ENCODE measurements at places on chromosomes 4 and X.

- H3K4me1 ChIP-seq: no peaks in the 10 kb centered on the region
- DNase-seq: no peak
- no peaks in the 10 kb centered on the region for H3K36me3 ChIP-seq
- no peak overlapping the region for H3K27ac ChIP-seq
Observed at GRCh38 chr4:23788460-23788859, 101.4 kb downstream of the PPARGC1A start.

DNA sequence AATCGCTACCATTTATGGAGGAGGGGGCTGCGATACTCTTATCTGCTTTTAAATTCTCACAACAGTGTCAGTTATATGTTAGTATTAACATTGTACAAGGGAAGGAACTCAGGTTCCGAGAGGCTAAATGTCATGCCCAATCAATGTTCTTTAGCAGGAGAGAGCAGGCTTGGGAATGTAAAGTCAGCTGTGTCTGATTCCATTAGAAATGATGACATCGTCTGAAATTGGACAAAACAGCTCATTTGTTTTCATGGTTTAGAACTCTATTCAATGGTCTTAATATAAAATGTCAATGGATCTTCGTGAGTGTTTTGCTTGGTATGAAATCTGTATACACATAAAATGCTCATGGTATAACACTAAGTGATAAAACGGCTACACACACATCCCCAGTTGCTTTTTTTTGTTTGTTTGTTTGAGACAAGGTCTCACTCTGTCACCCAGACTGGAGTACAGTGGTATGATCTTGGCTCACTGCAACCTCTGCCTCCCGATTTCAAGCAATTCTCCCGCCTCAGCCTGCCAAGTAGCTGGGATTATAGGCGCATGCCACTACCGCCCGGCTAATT, 11.9 kb upstream of the SH3KBP1 start:
- DNase-seq: no peak
- no peak overlapping the region for H3K4me3 ChIP-seq
- no peaks in the 10 kb centered on the region for H3K36me3 ChIP-seq
- no peak overlapping the region for H3K27ac ChIP-seq

- no peak overlapping the region for H3K4me3 ChIP-seq
- no peak for DNase-seq
- H3K27me3 ChIP-seq: peaks cover 8% of the 10 kb centered on the region
- H3K36me3 ChIP-seq: no peaks in the 10 kb centered on the region
- no peaks in the 10 kb centered on the region for H3K4me1 ChIP-seq
Observed at GRCh38 chr4:163284304-163284703, 48.1 kb downstream of the NPY1R start.

GRCh38 chr4:140691369-140691768, 64.8 kb downstream of the TBC1D9 start:
- H3K27me3 ChIP-seq: peaks cover 6% of the 10 kb centered on the region
- no peak overlapping the region for H3K4me3 ChIP-seq

GRCh38 chrX:154443992-154444754, at the start of gene FAM50A:
Gene FAM50A, plus strand, starts transcription at chrX:154444141. Its CDS starts 95 bp downstream, at chrX:154444236.
- H3K36me3 ChIP-seq: peaks cover 7% of the 10 kb centered on the region
- peaks cover 28% of the 10 kb centered on the region for H3K4me1 ChIP-seq
- H3K27ac ChIP-seq: peak within 1 kb of the TSS; percentile 67

DNA sequence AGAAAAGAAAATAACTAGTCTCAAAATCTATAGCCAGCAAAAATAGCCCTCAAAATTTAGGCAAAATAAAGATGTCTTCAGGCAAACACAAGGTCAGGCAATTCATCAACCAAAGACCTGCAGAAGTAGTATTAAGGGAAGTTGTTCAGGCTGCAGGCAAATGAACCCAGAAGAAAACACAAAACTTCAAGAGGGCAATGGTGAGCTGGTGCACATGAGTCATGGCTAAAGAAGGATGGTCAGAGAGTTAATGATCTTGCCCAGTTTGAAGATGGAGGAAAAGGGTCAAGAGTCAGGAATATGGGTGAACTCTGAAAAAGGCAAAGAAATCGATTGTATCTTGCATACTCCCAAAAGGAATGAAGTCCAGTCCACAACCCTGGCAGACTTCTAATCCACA, 83.1 kb upstream of the FAT4 start:
- H3K27me3 ChIP-seq: no peaks in the 10 kb centered on the region
- H3K4me1 ChIP-seq: no peaks in the 10 kb centered on the region
- H3K36me3 ChIP-seq: no peaks in the 10 kb centered on the region
- no peak for DNase-seq

DNA sequence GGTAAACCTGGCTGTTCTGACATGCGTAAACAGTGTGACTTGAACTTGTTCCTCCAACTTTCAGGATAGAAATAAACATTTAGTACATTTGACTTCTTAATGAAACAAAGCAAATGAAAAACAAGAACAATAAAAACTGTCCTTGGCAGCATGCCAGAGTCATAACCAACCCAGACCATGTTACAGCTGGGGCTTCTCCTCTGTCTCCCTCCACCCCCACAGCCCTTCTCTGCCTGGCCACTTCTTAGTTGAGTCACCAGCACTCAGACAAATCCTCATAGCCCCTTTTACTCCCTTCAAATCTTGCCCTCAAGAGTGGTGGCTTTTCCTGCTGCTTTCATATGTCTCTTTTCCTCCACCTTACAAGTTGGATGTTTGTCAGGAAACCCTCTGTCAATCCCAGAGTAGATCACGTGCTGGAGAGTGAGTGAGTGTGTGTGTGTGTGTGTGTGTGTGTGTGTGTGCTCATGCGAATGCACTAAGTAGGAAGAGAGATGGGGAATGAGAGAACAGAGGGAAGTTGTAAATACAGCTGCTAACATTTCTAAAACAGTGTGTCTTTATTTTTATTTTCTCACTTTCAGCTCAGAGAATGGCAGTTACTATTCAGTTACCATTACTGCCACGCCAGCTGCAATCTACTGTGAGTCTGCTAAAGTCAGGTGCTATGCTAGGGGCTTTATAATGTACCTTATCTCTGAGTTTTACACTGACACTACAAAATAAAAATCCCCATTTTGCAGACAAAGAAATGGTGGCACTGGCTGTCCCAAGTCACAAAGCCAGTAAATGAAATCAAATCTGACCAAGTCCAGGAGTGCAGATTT, 15.0 kb downstream of the SCARB2 start:
- H3K27ac ChIP-seq: peak overlapping the region; percentile 7
- peaks cover 7% of the 10 kb centered on the region for H3K36me3 ChIP-seq
- peaks cover 47% of the 10 kb centered on the region for H3K4me1 ChIP-seq
- peak; percentile 79 for DNase-seq
- H3K4me3 ChIP-seq: no peak overlapping the region

DNA sequence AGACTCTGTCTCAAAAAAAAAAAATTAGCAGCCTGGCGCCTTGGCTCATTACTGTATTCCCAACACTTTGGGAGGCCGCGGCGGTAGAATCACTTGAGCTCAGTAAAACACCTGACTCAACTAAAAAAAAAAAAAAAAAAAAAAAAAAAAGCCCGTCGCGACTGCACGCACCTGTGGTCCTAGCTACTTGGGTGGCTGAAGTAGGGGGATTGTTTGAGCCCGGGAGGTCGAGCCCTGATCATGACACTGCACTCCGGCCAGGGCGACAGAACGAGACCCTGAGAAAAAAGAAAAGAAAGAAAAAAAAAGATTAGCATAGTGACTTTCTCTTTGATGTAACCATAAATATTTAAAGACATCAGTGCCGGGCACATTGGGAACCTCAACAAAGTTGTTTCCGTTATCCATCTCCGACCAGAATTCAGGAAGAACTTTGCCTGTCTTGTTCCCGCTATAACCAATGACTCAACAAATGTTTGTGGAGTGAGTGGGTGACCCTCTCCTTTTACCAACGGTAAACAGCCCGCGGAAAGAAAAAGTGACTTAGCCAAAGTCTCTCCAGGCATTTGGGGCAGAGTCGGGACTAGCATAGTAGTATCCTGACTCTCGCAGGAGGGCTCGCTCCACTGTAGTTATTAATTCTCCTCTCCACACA, 553 bp upstream of the MED28 start:
- H3K27me3 ChIP-seq: peaks cover 1% of the 10 kb centered on the region
- peaks cover 28% of the 10 kb centered on the region for H3K4me1 ChIP-seq
- peaks cover 20% of the 10 kb centered on the region for H3K36me3 ChIP-seq
- H3K27ac ChIP-seq: peak overlapping the region; percentile 98
- peak; percentile 12 for DNase-seq

- H3K36me3 ChIP-seq: no peaks in the 10 kb centered on the region
- no peak for DNase-seq
- H3K4me1 ChIP-seq: no peaks in the 10 kb centered on the region
- H3K4me3 ChIP-seq: no peak overlapping the region
Observed at GRCh38 chrX:69257499-69258127, 92.4 kb upstream of the PJA1 start.

GRCh38 chr4:910366-911091, 21.6 kb downstream of the GAK start:
- H3K4me1 ChIP-seq: peaks cover 9% of the 10 kb centered on the region
- DNase-seq: no peak
- peaks cover 17% of the 10 kb centered on the region for H3K36me3 ChIP-seq

GRCh38 chr4:21596521-21596920, 352.1 kb downstream of the KCNIP4 start:
- H3K4me1 ChIP-seq: no peaks in the 10 kb centered on the region
- no peak overlapping the region for H3K4me3 ChIP-seq
- no peak overlapping the region for H3K27ac ChIP-seq
- H3K36me3 ChIP-seq: no peaks in the 10 kb centered on the region

DNA sequence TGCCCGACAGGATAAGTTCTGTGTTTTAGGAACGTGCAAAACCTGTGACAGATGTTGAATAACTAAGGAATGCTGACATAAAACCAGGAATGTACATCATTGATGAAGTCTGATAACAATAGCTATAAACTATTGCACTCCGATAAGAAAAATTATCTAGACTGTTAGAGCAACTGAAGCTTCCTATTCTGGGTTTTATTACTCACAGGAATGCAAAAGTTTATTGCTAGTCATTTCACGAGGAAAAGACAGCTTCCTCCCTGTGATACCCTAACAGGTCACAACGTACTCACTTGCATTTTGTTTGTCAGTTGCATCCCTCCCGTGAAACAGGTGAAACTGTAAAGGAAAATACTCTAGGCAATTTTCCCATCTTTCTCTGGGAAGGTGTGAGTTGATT, 65.9 kb downstream of the CLDN22 start:
- DNase-seq: no peak
- no peaks in the 10 kb centered on the region for H3K36me3 ChIP-seq
- H3K4me3 ChIP-seq: no peak overlapping the region
- no peaks in the 10 kb centered on the region for H3K27me3 ChIP-seq
- no peak overlapping the region for H3K27ac ChIP-seq

- H3K27me3 ChIP-seq: no peaks in the 10 kb centered on the region
- H3K27ac ChIP-seq: peak overlapping the region; percentile 98
- H3K4me1 ChIP-seq: peaks cover 78% of the 10 kb centered on the region
- H3K4me3 ChIP-seq: peak overlapping the region; percentile 79
- no peaks in the 10 kb centered on the region for H3K36me3 ChIP-seq
Observed at GRCh38 chr4:140094438-140095420, 59.3 kb downstream of the MAML3 start.

GRCh38 chr4:80790152-80790551, 240.4 kb upstream of the BMP3 start:
- H3K36me3 ChIP-seq: no peaks in the 10 kb centered on the region
- no peak overlapping the region for H3K27ac ChIP-seq
- no peaks in the 10 kb centered on the region for H3K27me3 ChIP-seq
- peaks cover 7% of the 10 kb centered on the region for H3K4me1 ChIP-seq
- H3K4me3 ChIP-seq: no peak overlapping the region

DNA sequence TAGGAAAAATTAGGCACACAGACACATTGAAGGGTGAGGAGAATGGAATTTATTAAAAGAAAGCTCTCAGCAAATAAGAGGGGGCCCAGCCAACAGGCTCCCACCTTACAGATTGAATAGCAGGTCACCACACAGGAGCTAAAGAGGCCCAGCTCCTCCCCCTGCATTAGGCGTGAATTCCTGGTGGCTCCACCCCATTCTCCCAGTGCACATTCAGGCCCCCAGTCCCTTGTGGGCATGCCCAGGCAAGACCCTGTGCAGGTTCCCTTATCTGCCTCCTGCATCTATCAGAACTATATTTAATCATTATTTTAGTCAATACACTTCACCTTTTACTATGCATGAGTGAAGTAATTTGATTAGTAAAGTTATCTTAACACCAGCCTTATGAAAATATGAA, 856.3 kb upstream of the NDST4 start:
- no peaks in the 10 kb centered on the region for H3K36me3 ChIP-seq
- no peaks in the 10 kb centered on the region for H3K27me3 ChIP-seq
- no peak for DNase-seq
- H3K27ac ChIP-seq: no peak overlapping the region

GRCh38 chr4:1943928-1944327, 64.8 kb downstream of the NELFA start:
- no peak for DNase-seq
- H3K27me3 ChIP-seq: no peaks in the 10 kb centered on the region
- no peak overlapping the region for H3K27ac ChIP-seq
- no peaks in the 10 kb centered on the region for H3K4me1 ChIP-seq
- H3K4me3 ChIP-seq: no peak overlapping the region
- H3K36me3 ChIP-seq: peaks cover 42% of the 10 kb centered on the region

DNA sequence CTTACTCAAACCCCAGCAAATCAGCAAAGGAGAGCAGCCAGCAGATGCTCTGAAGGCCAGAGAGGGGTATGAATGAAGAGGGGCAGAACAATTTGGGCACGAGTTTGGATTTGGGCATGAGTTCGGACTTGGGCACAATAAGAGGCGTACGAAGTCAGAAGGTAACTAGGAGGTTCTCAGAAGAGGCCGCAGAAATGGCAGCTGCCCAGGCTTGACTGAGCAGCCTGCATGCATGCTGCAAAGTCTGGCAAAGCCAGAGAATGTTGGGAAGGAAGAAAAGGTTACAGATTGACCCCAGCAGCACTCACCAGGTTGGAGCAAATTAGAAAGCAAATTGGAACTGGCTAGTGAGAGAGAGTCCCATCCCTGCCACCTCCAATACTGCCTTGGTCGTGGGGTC, 15.2 kb downstream of the CCDC149 start:
- H3K27ac ChIP-seq: no peak overlapping the region
- no peak overlapping the region for H3K4me3 ChIP-seq
- H3K4me1 ChIP-seq: no peaks in the 10 kb centered on the region
- DNase-seq: no peak
- no peaks in the 10 kb centered on the region for H3K27me3 ChIP-seq

GRCh38 chrX:88991583-88992132, 244.6 kb downstream of the CPXCR1 start:
- DNase-seq: no peak
- no peak overlapping the region for H3K4me3 ChIP-seq
- H3K4me1 ChIP-seq: no peaks in the 10 kb centered on the region
- no peaks in the 10 kb centered on the region for H3K27me3 ChIP-seq

GRCh38 chr4:147303174-147303872, 177.6 kb upstream of the EDNRA start:
- no peak overlapping the region for H3K27ac ChIP-seq
- no peaks in the 10 kb centered on the region for H3K27me3 ChIP-seq
- no peak for DNase-seq
- no peaks in the 10 kb centered on the region for H3K4me1 ChIP-seq
- H3K36me3 ChIP-seq: no peaks in the 10 kb centered on the region
- H3K4me3 ChIP-seq: no peak overlapping the region

- no peaks in the 10 kb centered on the region for H3K4me1 ChIP-seq
- no peaks in the 10 kb centered on the region for H3K27me3 ChIP-seq
- no peaks in the 10 kb centered on the region for H3K36me3 ChIP-seq
- H3K4me3 ChIP-seq: no peak overlapping the region
Observed at GRCh38 chr4:45172636-45173035, 446.3 kb upstream of the GNPDA2 start.

GRCh38 chr4:151799417-151800012, 38.7 kb upstream of the GATB start:
- no peaks in the 10 kb centered on the region for H3K4me1 ChIP-seq
- DNase-seq: no peak
- H3K27ac ChIP-seq: no peak overlapping the region
- H3K36me3 ChIP-seq: no peaks in the 10 kb centered on the region
- H3K4me3 ChIP-seq: no peak overlapping the region

GRCh38 chr4:186757696-186758355, 34.2 kb upstream of the FAT1 start:
- H3K27me3 ChIP-seq: no peaks in the 10 kb centered on the region
- no peaks in the 10 kb centered on the region for H3K36me3 ChIP-seq
- H3K4me1 ChIP-seq: no peaks in the 10 kb centered on the region
- no peak overlapping the region for H3K4me3 ChIP-seq
- no peak for DNase-seq
